ENCODE measurements at places on chromosomes 2 and 18. TPM values are rescaled to one million over a fixed set of nuclear protein-coding genes. Genes with fewer than 3 reads are reported as not detected.

Gene CFAP53
- total RNA-seq = 0.36 TPM

Gene VAMP8
- total RNA-seq = 27.6 TPM

Gene TBC1D8
- total RNA-seq = 14.5 TPM

Gene GKN2
- total RNA-seq = not detected

Gene METTL4
- 16.5 TPM for total RNA-seq

Gene SCYGR2
- not detected for total RNA-seq

Gene MGAT5
- total RNA-seq = 31.0 TPM

Gene LHCGR
- not detected for total RNA-seq

GRCh38 chr2:201900362-201900761, 94.0 kb downstream of the CDK15 start:
- peak; percentile 51 for DNase-seq

GRCh38 chr2:161100211-161100895, 59.9 kb upstream of the TANK start:
- no peak for DNase-seq

DNA sequence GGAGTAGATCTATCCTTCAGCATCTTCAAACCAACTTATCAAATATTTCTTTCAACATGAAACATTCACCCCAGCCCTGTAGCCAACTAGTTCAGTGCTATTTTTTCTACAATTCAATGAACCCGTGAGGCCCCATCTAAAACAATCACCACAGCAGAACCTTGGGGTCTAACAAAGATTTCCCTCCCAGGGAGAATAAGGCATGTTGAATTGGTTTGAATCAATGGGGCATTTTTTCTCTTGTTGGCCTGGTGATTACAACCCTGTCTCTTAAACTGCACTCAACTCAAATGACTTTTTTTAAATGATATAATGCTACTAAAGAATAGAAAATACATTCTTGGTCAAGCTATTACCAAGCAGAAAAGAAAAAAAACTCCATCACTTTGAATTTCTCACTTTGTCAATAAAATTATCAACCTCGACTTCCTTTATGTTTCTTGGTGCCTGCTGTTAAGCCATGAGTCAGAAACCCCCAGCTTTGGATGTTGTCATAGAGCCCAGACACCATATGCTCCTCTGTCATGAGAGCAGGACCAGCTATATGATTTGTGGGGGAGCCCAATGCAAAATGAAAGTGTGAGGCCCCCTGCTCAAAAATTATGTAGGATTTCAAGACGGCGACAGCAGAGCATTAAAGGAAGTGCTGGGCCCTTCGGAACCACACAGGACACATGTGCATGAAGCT, 282.4 kb downstream of the MEIS1 start:
- DNase-seq = no peak

DNA sequence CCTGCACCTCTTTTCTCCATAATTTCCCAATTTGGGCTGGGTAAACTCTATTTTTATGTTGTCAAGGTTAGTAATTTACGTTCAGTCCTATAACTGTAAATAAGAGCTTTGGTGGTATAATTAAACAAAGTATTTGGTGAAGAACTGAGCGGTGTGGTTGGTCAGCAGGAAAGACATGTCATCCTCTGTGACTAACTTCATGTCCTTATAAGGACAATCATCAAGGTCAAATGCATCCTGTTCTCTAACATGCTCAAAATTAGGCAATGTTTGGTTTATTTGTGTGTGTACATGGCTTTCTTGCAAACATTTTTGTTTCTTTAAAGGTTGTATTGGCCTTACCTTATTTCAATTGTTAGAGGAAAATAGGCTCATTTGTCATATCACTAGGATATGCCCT, 121.5 kb upstream of the NABP1 start:
- DNase-seq = peak; percentile 31

DNA sequence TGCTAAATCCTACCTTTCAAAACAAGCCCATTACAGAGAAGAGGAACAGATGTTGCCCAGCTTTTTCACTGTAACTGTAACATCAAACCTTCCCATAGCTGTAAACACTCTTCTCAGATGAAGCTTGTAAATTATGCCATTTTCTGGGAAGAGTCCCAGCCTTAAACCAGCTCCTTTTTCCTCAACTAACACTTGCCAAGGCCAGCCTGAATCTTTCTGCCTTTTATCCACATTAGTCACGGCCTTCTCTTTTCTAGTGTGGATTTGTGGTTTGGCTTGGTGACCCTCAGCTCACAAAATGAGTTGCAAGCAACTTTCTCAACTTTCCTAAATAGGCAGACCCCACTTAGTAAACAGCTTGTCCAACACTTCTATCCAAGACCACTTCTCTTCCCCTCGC, 90.2 kb downstream of the CABLES1 start:
- DNase-seq = peak; percentile 93

DNA sequence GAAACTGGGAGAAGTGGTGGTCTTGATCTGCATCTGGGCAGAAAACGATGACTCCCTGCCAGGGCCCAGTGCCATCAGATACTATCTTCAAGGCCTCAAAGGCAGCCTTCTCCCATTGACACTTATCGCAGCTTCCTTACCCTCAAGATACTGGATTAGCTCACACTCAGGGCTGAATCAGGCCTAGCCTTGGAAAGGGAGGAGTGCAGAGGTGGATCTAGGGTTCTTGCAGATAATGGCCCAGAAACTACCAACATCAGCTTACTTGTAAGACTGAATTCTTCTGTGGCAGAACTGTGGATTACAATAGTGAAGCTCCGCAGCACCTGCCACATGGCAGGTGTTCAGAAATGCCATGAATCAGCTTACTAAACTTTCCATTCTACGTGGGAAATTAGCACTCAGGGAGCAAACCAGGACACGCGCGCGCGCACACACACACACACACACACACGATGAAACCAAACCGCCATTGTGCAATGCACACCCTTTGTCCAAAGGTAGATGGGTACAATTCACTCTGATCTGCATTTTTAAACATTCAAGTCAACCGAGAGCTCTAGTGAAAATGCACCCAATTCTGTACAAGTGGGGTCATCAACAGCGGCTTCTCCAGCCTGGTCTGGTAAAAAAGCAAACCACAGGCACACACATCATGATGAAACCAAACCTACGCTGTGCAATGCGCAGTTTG, 26.3 kb upstream of the TMEM182 start:
- no peak for DNase-seq

DNA sequence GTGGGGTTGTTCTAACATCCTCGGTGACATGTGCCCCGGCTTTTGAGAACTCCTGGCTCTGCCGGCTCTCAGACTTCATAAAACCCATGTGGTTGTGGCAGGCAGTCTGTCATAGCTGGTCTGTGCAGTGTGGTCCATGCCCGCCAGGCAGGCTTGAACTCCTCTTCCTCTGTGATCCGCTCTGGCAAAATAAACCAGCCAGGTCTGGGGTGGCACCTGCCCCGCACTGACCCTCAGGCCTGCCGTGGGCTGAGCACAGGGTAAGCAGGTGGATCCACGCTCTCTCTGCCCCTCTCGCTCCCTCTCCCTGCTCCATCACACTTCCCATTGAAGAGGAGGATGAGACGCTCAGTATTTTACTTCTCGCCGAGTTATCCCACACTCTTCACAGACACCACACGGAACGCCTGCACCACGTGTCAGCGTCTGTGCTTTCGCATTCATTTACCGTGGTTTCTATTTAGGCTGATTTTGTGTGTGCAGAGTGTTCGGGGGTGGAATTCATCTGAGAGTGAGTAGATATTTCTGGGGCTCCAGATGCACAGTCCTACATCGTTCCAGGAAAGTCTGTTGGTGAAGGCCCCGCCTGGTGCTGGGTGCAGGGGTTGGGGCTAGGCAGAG, 56.4 kb downstream of the RTP5 start:
- DNase-seq = no peak

DNA sequence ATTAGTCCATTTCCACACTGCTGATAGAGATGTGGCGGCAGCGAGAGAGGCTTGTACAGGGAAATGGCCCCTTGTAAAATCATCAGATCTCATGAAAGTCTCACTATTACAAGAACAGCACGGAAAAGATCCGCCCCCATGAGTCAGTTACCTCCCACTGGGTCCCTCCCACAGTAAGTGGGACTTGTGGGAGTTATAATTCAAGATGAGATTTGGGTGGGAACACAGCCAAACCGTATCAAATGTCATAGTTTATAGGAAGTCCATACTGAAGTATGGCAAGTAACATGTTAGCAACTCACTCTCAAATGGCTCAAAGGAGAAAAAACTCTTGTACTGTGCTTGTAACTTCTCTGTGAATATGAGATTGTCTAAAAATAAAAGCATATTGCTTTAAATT, 56.1 kb downstream of the FARP2 start:
- peak; percentile 96 for DNase-seq

DNA sequence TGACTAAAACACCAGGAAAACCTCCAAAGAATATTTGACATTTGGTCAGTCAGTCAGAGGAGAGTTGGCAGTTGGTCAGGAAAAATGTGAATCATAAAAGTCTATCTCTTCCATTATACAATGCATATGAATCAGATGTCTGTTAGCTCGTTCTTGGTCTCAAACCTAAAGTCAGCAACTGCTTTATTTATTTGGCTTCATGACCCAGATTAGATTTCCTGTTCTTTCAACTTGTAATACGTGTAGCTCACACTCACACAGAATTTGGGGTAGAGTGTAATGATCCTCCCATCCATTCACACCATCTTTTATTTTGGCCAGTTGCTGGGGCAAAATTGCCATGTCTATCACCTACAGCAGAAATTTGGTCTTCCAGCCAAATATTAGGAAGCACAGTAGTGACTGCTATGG, 81.9 kb upstream of the COL5A2 start:
- DNase-seq = peak; percentile 72

DNA sequence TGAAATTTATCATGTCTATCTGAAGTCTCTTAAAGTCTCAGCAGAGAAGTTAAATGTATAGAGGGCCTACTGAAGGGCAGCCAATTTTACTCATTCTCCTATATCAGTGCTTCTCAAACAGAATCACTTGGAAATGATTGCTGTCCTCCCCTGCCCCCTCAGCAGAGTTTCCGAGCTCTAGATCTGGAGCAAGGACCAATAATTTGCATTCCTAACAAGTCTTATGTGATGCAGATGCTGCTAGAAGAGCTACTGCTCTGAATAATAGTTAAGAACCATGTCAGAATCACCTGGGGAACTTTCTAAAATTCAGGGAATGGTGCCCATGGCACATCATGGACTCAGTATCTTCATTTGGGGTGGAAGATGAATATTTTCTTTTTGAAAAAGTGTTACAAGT, 105.6 kb upstream of the EPHA4 start:
- no peak for DNase-seq

- DNase-seq = no peak
These were observed 27.9 kb downstream of the G6PC2 start for GRCh38 chr2:168929031-168929430.

GRCh38 chr2:207143215-207144172, 22.3 kb downstream of the KLF7 start:
- DNase-seq = peak; percentile 87

GRCh38 chr18:68944330-68944729, 146.4 kb downstream of the CCDC102B start:
- no peak for DNase-seq

DNA sequence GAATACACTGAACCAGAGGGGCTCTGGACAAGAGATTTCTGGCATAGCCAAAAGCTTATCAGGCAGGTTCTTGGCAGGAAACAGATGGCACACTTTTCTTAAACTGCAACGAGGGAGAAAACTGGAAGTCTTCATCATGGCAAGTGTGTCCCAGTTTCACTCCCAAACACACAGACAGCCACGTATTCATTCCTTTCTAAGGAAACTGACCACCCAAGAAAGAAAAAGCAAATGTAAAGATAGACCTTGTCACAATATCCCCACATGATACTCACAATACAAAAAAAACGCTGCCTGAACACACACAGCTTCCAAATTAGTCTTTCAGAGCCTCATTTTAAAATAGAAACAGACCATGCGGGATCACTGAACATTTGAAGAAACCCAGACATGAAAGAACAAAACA, 40.6 kb upstream of the RTTN start:
- no peak for DNase-seq

DNA sequence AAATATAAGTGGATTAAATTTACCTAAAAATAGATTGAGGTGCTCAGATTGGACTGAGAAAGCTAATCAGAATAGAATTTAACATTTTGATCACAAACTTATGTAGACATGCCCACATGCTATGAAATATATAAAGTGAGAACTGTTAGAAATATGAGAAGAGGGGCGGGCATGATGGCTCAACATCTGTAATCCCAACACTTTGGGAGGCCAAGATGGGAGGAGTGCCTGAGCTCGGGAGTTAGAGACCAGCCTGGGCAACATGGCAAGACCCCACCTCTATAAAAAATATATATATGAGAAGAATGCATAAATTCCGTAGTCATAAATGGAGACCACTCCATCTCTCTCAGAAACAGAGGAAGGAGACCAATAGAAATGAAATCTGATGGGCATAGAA, 25.7 kb downstream of the NTSR2 start:
- DNase-seq = no peak

GRCh38 chr2:76039505-76039904, 328.8 kb upstream of the GCFC2 start:
- no peak for DNase-seq

DNA sequence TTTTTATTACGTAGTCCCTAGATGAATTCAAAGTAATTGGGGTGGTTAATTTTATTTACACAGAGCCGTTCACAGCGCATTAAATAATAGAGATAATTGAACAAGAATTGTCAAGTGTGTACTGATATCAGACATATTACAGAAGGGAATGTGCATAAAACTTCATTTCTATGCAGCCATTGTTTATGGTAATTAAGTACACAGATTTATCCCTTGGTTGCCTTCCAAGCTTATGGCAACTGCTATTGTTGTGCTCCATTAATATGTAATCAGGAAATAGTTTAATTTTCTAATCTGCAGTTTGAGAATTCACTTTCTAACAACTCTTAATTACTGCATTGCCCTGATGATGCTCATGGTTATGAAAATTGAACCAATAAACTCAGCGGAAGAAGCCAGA, 47.3 kb upstream of the OTX1 start:
- DNase-seq = no peak

DNA sequence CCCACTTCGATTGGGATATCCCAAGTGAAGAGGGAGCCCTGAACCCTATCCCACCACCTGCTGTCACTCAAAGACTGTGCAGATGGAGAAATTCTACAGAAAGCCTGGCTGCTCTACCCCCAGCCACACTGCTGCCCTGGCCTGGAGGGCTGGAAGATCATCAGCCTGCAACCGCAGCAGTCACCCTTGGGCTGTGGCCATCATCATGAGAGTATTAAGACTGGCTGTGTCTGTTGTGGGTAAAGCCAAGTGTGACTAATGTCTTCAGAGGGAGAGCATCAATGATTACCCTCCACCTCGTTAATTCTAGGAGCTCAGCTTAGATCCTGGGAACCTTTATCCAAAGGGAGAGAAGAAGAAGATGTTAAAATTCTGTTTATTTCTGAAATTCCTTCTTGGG, 221.5 kb downstream of the TFCP2L1 start:
- peak; percentile 58 for DNase-seq

DNA sequence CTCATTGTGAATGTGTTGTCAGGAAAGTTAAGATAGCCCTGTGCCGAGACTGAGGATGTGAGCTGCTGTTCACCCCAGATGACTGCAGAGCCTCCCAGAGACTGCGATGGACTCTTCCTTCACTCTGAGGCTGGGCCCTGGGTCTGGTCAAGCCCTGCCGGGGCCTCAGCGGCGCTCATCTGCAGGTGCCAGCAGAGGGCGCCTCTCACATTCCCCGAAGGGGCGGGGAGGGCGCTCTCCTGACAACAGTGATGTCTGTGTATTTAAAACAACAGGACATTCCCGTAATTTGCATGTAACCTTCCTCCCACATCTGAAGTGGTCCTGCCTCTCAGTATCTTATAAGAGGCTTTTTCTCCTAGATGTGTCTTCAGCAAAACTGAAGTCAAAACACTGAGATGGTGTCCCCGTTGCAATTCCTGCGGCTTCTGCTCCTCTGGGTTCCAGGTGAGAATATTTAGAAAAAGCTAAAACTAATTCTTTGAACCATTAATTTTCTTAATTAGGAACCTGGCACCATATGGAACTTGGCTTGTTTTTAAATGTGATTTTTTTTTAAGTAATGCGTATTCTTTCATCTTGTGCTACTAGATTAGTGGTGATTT, 1377.9 kb downstream of the RPIA start:
- DNase-seq = peak; percentile 25
